NCI-H1694 (cell line): ENCODE measurements at places on chromosomes 1 and 21.
A peak's percentile ranks its signal among the peaks of the same experiment; 100 is the strongest.

DNA sequence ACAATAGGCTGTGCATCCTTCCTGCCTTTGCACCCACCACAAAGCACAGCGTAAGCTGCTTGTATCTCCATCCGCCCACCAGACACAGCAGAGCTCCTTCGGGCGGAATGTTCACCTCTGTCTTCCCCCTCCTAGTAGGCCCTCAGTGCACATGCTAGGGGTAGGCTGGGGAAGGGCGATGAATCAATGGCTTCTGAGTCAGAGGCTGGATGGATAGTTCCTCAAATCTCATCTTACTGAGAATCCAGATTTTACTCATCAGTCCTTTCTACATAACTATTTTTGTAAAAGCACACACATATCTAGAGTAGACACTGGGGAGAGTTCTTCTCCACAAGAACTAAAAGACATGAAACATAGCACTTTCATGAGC, 73.8 kb downstream of the BCAR3 start:
- DNase-seq: no peak

DNA sequence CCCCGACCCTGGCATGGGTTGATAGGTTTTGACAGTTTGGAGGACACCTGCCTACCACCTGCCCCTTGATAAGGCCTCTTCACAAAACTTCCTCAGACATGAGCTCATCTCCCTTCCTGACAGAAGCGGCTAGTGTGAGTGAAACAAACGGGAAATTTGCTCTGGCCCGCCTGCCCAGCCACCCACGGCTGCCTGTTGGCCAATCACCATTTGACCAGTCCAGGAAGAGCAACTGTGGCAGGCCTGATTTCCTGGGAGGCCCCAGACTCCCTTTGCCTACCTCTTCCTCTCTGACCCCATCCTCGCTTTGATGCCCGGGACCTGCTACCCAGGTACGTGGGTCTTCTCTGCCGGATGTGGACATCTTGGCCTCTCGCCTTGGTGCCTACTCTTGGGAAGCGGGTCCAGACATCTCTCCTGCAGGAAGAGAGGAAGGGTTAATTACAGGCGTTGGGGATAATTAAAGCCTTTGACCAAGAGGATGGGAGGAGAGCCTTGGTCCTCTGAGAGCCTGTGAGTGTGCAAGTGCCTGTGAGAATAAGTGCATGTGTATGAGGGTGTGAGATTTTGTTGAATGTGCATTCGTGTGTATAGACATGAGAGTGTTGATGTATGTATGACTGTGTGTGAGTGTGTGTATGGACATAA, 1.1 kb upstream of the EPHA2 start:
- no peak for DNase-seq

GRCh38 chr1:6423321-6423999, 1.1 kb upstream of the ESPN start:
- DNase-seq: peak; percentile 66

GRCh38 chr1:10054465-10054864, 21.7 kb downstream of the UBE4B start:
- DNase-seq: no peak

- DNase-seq: no peak
Measured at GRCh38 chr1:150173141-150173585, 23.4 kb downstream of the PLEKHO1 start.

- no peak for DNase-seq
Measured at GRCh38 chr21:44462086-44462833, 7.0 kb downstream of the LRRC3 start.

GRCh38 chr1:7098641-7099040, 313.4 kb downstream of the CAMTA1 start:
- no peak for DNase-seq

- DNase-seq: no peak
Measured at GRCh38 chr1:11379851-11380250, 99.1 kb upstream of the DISP3 start.

GRCh38 chr21:45618846-45619485, 24.6 kb upstream of the PCBP3 start:
- DNase-seq: no peak

DNA sequence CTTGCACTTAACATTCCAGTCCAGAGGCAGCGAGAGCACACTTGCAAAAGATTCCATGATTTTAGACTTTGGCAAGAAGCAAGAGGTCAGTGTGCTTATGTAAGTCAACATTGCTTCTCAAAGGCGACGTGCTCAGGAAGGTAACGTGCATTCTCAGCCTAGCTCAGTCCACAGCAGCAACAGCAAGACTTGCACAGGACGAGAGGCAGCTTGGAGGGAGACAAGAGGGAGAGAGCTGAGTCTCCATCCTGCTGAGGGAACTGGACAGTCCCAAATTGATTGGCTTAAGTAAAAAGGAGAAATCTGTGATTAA, 56.5 kb downstream of the PTP4A2 start:
- DNase-seq: no peak

DNA sequence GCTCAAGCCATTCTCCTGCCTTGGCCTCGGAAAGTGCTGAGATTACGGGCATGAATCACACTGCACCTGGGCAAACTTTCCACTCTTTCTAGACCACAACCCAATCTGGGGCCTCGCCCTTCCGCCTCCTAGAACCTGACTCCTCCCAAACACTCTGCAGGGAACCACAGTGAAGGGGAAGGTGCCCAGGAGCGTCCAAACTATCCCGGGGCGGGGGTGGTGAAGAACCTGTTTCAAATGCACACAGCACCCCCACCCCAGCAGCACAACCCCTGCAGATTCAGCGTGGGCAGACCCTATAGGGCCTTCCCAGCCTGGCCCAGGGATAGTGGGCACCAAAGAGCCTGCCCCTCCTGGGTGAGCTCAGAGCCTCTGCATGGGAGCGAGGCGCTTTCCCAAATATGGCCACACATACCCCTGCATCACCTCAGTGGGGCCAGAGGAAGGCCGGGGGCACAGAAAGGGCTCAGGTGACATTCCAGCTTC, 86.9 kb downstream of the STUM start:
- no peak for DNase-seq
